ENCODE measurements at places on chromosomes 13 and 19.

GRCh38 chr19:4586691-4587090, 27.2 kb upstream of the SEMA6B start:
- no peak for DNase-seq

- no peak for DNase-seq
These were observed 1369.8 kb downstream of the PCDH9 start for GRCh38 chr13:65860306-65860705.

GRCh38 chr19:48290771-48291488, 21.0 kb downstream of the ZNF114 start:
- DNase-seq, result peak; percentile 14

DNA sequence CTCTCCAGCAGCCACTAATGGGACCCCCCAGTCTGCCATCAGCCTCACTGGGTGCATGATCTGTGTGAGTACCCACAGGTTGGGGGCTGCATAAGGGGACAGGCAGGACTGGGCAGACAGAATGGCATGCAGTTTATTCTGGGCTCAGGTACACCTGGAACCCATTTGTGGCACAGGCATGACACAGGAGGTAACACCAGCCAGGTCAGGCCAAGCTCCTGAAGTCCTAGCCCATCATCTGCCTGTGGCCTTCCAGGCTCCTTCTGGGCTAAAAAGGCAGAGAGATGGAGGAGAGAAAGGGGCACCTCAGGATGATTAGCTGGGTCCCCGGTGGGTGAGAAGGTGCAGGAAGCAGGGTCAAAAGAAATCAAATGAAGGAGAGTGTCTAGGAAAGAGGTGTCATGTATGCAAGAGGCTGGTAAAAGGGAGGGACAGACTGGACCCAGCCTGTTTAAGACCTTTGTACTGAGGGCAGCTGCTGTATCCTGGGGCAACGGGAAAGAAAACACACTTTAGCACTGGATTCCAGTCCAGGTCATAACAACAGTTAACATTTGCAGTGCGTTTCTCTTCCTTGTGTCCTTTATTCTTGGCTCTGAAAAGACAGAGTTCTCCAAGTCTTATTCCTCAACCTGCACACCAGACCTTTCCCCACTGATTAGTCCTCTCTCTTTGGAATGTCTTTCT, 20.2 kb upstream of the DGKH start:
- no peak for DNase-seq

- no peak for DNase-seq
These were observed 45.2 kb upstream of the GPI start for GRCh38 chr19:34319785-34320184.

- DNase-seq, result no peak
These were observed 67.2 kb upstream of the OLFM4 start for GRCh38 chr13:52961256-52961910.

DNA sequence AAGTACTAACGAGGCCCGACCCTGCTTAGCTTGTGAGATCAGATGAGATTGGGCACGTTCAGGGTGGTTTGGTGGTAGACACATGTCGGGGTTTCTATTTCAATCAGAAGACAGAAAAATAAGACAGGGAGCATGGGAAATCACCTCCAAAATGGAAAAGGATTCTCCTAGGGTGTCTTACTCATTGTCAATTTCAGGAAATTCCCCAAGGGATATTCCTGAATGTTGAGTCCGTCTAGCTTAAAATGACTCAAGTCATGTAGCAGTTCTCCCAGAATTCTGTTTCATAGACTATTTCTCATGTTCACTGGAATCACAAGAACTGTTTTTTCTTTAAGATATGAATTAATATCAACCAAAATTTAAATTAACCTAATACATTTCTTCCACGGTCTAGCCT, 380.1 kb downstream of the EFNB2 start:
- no peak for DNase-seq

DNA sequence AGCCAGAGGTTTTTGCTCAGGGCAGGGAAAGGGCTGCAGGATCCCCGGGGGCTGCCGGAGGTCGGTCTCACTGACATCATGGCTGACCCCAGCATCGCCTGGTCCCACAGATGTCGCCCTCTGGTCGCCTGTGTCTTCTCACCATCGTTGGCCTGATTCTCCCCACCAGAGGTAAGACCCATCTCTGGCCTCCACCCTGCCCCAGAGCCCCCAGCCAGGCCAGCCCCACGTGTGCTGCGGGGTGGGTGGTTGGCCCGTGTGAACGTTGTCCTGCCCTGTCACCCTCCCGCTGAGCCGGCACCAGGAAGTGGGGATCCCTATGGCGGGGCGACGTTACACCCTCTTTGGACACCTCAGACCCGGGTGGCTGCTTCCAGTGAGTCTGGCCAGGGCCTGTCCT, 906 bp downstream of the FXYD5 start:
- no peak for DNase-seq

DNA sequence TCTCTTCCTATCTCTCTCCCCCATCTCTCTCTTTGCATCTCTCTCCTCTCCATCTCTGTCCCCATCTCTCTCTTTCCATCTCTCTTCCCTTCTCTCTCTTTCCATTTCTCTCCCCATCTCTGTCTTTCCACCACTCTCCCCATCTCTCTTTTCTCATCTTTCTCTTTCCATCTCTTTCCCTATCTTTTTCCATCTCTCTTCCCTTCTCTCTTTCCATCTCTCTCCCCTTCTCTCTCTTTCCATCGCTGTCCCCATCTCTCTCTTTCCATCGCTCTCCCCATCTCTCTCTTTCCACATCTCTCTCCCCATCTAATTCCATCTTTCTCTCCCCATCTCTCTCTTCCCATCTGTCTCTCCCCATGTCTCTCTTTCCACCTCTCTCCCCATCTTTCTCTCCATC, 24.5 kb downstream of the ADGRE3 start:
- DNase-seq, result no peak

DNA sequence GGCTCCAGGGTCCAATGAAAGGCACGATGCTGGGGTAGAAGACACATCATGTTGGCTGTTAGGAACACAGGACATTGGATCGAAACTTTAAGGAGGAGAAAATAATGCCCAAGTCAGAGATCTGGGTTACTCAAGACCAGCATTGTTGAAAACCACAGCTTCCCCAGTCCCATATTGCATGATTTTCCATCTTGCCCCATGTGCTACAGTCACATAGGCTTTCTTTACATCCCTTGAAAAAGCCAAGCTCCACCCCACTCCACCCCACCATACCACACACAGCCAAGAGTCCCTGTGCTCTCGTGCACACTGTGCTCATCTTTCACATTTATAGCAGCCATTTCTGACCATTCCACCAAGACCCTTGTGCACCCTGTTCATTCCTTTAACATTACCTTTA, 636.2 kb downstream of the DIAPH3 start:
- DNase-seq, result no peak

DNA sequence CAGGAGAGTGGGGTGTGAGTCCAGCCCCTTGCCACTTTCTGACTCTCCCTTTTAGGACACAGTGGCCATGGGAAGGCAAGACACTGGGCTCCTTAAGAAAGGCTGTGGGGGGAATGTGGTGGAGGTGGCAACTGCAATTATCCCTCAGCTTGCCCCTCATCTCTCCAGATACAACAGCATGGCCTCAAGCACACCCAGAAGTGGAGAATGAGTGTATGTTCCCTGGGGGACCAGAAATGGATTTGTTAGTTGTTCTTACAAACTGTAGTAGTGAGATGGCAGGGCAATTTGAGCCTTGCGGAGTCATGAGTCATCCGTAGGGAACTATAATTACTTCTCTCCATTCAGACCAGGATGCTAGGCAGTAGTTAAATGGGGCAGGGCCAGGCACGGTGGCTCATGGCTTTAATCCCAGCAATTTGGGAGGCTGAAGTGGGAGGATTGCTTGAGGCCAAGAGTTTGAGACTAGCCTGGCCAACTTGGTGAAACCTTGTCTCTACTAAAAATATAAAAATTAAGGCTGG, 25.6 kb upstream of the CXCL17 start:
- DNase-seq, result no peak

- no peak for DNase-seq
These were observed 19.2 kb downstream of the ZNF787 start for GRCh38 chr19:56101746-56102535.

GRCh38 chr13:64305246-64305645, 2889.6 kb upstream of the PCDH20 start:
- no peak for DNase-seq

GRCh38 chr13:106505295-106505694, 30.2 kb downstream of the EFNB2 start:
- DNase-seq, result no peak

DNA sequence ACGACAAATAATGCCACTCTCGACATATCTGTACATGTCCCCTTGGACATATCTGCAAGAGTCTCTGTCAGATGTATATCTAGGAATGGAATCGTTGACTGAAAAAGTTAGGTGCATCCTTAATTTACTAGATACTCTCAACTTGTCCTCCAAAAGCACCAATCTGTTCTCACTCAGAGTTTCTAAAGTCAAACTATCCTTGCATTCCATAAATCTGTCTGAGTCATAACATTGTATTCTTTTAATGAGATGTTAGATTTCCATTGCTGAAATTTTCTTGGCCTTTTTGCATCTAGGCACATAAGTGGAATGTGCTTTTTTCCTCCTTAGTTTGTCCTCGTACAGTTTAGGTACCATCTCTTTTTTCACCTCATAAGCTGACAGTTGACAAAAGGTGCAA, 139.8 kb downstream of the PTPRS start:
- DNase-seq, result no peak

- DNase-seq, result no peak
These were observed 33.9 kb upstream of the CCNE1 start for GRCh38 chr19:29777781-29778309.

GRCh38 chr13:101747039-101747438, 294.6 kb downstream of the ITGBL1 start:
- no peak for DNase-seq

DNA sequence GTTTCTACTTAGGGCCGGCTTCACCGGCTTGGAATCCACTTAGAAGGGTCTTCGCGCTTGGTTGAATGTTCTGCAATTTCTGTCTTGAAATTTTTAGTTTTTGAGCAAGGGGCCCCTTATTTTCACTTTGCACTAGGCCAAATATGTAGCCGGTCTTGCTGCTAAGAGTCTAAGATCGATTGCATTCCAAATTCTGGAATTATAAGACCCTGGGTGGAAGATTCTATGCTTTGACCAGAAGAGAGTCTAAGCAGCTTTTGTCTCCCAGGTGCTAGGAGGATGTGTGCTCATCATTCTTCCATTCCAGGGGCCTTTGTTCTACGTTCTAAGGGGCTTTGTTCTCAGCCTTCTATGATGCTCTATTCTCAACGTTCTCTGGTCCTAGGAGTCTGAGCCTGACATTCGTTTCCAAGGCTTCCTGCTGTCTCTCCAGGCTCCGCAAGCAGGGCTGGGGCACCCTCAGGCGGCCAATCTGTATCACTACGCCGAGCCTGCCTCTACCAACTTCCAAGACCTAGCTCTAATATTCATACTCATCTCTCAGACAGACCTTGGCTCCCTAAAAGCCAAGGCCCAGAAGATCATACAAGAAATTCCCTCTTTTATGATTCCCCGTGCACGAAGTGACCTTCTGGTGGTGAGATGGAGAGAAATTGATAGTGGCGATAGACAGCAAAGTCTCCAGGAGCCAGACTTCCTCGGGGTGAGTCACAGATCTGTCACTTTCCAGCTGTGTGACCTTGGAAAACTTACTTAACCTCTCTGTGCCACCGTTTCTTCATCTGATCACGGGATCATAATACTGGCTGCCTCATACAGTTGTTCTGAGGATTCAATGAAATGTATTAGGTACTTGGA, 982 bp upstream of the DACT3 start:
- DNase-seq, result peak; percentile 55

DNA sequence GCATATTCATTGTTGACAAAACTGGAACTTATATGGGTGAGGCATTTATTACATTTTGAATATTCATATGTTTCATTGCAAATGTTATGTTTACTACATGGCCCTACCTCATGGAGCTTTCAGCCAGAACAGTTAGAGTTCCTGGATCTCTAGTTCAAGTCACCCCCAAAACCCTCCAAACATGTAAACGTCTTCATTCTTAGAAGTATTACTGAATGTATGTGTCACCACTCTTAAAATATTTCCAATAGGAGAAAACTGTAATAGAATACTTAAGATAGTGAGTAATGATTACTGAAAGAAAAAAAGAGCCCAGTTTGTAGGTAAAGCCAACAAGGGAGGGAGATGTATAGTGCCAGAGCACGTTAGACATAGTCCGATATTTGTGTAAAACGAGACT, 23.5 kb downstream of the URI1 start:
- no peak for DNase-seq

DNA sequence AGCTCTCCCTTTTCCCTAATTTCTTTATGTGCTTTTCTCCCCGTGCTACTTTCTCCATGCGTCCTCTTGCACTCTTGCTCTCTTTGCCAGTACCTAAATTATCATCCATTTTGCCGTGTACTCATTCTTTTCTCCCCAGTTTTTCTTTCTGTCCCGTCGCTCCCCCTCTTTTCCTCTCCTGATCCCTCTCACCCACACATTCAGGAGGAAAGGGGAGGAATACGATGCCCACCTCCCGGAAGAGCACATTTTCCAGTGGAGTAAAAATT, 821 bp downstream of the ZNF616 start:
- no peak for DNase-seq

DNA sequence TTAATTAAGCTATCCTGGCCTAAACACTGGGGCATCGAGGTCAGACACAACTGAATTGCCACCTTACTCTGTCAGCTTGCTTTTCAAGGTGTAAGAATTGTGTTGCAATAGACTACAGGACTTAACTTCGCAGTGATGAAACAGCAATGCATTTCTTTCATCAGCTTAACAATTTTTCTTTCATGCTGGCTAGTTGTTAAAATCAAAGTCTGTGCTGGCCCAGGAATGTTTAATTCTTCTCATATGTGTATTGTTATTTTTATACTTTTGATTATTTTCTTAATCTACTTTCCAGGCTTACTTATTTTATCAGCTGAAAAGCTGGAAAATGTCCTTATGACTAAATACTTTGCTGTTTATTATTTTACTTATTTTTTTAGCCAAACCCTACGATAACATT, 79.7 kb downstream of the EFNB2 start:
- no peak for DNase-seq

GRCh38 chr19:50679177-50680125, 30.2 kb downstream of the C19orf81 start:
- DNase-seq, result peak; percentile 55

GRCh38 chr13:107807306-107808073, 407.8 kb downstream of the LIG4 start:
- no peak for DNase-seq

DNA sequence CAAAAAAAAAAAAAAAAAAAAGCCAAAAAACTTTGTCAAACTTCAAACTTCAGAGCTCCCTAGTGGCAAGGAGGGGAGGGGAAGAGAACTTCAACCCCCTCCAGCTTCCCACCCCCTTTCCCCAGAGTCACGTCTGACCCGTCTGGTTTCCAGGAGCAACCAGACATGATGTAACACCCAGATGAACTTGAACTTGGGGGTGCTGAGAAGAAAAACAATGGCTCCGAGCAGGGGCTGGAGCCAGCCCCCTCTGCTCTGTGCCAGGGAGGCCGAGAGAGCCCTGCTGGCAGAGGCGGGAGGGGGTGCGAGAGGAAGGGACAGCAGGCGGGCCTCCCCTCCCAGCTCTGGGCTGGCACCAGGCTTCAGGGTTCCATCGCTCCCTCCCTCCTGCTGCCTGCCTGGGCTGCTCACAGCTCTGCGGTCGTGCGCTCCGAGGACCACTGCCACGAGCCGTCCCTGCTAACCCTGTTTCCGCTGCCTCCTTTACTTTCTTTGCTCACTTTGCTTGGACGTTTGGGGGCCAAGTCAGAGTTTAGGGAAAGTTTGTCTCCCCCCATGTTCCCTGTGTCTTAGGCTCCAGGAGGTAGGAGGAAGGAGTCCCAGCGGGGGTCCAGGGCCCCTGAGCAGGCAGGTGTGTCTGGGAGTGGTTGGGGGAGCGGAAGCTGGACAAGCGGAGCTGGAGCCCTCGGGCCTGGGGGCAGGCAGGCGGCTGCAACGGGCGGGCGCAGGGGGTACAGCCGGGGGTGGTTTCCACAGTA, 11.1 kb downstream of the LYL1 start:
- DNase-seq, result no peak
